ENCODE measurements at places on chromosomes 11 and 22. TPM values are rescaled to one million over a fixed set of nuclear protein-coding genes. Genes with fewer than 3 reads are reported as not detected.

The GRAP2 gene
- 2.7 TPM for polyA plus RNA-seq

The SLC22A6 gene
- 0.34 TPM for polyA plus RNA-seq

The IFITM10 gene
- polyA plus RNA-seq: 0.24 TPM

The AIP gene
- polyA plus RNA-seq: 62.5 TPM

The ST14 gene
- 40.4 TPM for polyA plus RNA-seq

The LMO2 gene
- 35.9 TPM for polyA plus RNA-seq

The C11orf87 gene
- polyA plus RNA-seq: 0.04 TPM

The C11orf86 gene
- not detected for polyA plus RNA-seq

The JOSD1 gene
- polyA plus RNA-seq: 46.6 TPM

The SUN2 gene
- 73.0 TPM for polyA plus RNA-seq

The SDHD gene
- polyA plus RNA-seq: 123 TPM

The WDR74 gene
- 43.5 TPM for polyA plus RNA-seq
